HCEC 1CT (cell line): ENCODE measurements at places on chromosomes 16 and 17.
A peak's percentile ranks its signal among the peaks of the same experiment; 100 is the strongest.

DNA sequence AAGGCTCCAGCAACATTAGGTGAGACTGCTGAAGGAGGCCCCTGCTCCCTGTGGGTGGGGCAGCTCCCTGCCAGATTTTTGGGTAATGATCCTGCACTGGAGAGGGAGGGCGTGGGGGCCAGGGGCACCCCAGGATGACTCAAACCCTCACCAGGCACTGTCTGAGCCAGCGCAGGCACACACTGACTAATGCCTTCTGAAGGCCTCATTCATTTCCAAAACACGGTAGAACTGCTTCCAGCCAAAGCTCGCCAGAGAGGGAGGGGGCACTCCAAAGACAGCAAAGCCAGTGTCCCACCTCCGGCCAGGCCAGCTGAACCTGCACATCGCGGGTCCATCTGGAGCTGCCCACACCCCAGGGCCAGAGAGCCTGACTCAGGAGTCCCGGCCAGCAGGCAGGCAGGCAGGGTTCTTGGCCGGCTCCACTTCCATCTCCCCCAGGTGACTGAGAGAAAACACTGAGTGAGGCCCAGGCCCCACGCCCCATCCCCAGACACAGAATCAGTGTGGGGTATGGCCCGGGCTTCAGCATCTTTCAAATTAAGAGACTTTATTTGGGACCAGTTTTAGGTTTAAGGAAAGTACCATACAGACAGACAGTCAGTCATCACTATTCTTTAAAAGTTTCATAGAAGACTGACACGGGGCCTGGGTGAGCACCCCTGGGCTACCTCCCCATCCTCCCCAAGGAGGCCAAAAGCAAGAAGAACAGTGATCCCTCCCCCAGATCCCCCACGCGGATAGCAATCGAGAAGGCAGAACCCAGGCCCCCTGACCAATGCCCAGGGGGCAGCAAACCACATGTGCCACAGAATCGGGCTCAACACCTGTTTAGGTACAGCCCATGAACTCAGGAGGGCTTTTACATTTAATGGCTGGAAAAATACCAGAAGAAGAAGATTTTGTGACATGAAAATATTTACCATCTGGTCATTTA, 2.3 kb downstream of the PIEZO1 start:
- peak; percentile 84 for DNase-seq

- DNase-seq = peak; percentile 13
These were observed 60.1 kb downstream of the AIPL1 start for GRCh38 chr17:6374761-6375312.

DNA sequence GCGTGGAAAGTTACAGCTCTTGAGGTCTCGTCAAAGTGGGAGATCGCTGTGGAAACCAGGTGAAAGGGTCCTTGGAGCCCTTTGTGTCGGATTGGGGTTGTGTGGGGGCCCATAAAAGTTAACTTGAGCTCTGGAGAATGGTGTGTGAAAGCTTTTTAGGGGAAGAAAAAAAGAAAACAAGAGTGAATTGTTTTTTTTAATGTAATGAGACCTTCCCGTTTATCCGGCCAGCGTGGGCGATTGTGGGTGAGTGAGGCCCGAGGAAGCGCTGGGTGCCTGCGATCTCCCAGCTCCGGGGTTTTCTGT, 150.6 kb downstream of the MSI2 start:
- DNase-seq = no peak

DNA sequence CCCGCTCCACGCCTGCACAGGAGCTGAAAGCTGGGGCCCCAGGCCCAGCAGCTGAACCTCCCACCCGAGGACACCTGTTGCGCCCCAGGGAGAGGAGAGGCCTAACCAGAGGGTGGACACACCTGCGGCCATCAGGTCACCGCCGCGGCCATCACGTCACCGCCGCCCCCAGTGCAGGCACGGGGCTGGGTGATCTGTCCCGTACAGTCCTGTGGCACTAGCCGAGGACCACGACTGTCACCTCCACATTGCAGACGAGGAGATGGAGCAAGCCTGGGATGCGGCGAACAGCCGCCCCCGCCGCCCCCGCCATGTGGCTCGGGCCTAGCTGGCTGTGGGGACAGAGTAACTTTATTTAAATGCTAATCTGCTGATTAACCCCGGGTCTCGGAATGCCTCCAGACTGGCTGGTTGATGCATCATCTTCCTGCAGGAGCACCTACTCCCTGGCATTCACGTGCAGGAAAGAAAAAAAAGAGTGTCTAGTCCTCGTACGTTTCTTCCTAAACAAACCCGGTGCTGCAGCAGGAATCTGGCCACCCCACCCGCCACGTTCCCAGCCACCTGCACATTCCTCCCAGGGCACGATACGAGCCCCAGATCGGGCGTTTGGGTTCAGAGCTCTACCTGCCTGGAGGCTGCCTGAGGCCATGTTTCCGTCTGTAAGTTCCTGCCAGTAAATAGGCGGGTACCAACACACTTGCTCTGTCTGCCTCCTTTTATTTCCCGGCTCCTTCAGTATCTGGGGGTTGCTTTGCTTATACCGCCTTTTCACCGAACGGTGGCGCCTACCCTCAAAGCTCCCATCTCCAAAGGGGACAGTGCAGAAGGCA, 29.9 kb downstream of the PIEZO1 start:
- DNase-seq = peak; percentile 23
